Kidney capillary endothelial cell (primary cell): ENCODE measurements at places on chromosomes 6 and 20.
A peak's percentile ranks its signal among the peaks of the same experiment; 100 is the strongest.

DNA sequence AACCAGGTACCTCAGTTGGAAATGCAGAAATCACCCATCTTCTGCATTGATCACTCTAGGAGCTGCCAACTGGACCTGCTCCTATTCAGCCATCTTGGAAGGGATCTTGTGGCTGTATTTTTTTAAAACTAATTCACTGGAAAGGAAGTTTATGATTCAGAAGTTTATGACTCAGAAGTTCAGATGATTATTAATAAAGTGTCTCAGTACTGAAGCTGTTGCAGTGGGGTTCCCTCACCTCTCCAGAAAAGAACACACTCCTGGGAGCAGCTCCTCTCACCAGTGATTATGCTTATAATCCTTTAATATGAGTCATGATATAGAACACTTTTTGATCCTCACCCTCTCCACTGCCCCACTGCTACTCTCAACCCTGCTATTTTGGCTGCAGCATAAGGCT lies 291.2 kb upstream of the HS3ST5 start:
- DNase-seq = peak; percentile 43

DNA sequence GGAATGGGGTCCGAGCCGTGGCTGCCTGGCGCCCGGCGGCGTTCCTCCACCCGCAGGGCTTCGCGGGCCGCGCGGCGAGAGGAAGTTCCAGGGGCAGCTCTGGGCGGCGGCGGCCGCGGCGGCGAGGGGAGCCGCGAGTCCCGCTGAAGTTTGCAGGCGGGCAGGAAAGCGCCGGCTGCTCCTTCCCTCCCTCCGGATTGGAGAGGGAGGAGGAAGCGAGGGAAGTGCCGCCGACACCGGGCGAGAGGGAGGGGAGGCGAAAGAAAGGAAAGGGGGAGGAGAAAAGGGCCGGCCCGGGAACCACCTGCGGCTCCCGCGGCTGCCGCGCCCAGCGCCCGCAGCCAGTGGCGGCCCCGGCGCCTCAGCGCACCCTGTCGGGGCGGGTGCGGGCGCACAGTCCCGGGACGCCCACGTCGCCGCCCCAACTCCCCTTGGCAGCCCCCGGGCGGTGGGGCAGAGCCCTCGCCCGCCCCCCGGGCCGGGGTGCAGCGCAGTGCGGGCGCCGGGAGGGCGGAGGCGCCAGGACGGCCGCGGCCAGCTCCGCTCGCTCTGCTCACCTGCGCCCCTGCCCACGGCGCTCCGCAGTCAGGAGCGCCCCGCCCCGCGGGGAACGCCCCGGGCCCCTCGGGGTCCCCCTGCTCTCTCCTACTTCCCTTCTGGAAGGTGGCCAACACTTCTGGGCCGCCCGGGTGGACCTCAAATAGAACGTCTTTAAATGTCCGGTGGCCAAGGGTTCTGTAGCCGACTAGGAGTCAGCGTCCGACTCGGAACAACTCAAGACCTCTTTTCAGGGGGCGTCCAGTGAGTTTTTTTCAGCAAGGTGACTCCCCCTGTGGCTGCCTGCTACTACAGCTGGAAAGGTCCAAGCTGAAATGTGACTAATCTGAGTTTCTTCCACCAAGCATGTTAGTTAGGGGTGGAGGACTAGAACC lies 80.3 kb upstream of the CCDC28A start:
- peak; percentile 43 for DNase-seq

GRCh38 chr6:108751851-108752732 lies 96.1 kb upstream of the ARMC2 start:
- DNase-seq = no peak

- no peak for DNase-seq
These were observed 33.4 kb upstream of the INSM1 start for GRCh38 chr20:20334489-20334888.

DNA sequence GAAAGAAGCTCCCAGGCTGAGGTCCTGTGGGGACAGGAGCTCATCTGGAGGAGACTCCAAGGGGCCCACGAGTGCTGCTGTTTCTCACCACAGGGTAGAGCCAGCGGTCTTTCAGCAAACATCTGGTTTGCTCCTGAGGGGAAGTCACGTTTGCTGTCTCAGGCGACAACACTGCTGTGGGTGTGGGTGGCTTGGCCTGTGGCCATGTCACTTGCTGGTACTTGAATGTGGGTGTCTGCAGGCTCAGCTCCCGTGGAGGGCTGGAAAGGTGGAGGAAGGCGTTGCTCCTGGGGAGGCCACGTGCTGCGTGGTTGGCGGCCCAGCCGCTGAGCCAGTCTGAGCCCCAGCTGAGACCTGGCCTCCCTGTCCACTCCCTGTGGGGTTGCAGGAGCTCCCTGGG lies 52.8 kb upstream of the MPC1 start:
- DNase-seq = no peak

DNA sequence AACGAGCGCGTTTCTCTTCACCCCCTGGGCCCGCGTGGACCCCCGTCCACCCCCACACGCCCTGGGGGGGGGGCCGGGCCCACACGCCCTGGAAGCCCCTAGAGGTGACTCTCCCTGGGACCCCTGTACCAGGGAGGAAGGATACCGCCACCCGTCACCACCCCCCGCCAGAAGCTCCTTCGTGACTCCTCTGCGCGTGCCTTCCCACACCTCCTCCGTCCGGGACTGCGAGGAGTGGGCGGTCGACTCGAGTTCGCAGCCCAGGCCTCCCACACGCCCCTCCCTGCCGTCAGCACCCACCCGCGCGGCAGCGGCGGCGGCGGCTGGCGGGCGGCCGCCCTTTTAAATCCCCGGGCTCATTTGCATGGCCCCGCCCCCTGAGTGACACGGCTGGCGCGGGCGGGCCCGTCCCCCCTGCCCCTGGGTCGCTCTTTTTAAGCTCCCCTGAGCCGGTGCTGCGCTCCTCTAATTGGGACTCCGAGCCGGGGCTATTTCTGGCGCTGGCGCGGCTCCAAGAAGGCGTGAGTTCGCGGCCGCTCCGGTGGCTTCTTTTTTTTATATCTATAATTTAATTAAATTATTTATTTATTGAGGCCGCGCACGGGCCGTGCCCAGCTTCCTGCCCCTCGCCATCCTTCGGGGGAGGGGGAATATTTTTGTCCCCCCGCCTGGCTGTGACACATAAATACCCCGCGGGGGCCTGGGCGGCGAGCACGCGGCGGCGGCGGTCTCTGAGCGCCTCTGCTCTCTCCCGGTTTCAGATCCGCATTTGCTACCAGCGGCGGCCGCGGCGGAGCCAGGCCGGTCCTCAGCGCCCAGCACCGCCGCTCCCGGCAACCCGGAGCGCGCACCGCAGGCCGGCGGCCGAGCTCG lies at the start of gene HMGA1:
Gene HMGA1, plus strand, starts transcription at position 431 of the 873 bp plus-strand sequence. CDS start 3,908 bp downstream, outside the sequence.
- DNase-seq = peak; percentile 91
